ENCODE measurements at places on chromosomes 2 and 18. TPM values are rescaled to one million over a fixed set of nuclear protein-coding genes. Genes with fewer than 3 reads are reported as not detected.

DNA sequence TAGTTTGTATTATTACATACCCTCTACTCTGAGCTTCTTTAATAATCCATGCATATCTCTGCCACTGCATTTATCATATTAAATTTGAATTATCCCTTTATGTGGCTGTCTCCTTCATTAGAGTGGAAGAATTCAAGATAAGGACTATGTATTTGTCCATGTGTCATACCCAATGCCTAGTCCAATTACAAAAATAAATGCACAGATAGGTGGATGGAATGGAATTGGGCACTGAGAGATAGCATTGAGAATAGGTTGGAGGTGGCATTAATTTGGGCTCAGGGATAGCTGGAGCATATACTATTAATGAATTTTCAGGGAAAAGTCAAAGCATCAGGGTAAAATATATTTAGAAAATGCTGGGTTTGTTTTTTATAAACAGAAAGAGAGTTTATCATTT, 893.2 kb downstream of the EPHA4 start:
- DNase-seq = no peak

GRCh38 chr2:238138331-238139195, at the start of gene KLHL30:
KLHL30 (plus strand) TSS chr2:238138668; CDS start chr2:238140755, 2,087 bp downstream.
- no peak for DNase-seq

DNA sequence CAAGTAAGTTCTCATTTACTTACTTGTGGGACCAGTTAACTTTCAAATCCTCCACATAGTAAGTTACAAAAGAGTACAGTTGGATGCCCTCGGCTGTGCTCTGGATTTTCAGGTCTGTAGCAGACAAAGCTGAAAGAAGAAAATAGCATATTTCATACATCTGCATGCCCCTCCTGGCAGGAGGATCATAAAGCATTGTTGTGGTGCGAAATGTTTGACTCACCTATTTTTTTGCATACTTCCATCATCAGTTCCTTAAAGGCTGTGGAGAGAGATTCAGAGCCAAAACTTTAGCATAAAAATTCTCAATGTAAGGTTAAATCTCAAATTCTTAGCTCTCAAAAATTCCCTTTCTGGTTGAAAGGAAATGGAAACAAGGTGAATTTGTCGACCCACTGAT, 70.8 kb upstream of the LPIN2 start:
- DNase-seq = no peak

DNA sequence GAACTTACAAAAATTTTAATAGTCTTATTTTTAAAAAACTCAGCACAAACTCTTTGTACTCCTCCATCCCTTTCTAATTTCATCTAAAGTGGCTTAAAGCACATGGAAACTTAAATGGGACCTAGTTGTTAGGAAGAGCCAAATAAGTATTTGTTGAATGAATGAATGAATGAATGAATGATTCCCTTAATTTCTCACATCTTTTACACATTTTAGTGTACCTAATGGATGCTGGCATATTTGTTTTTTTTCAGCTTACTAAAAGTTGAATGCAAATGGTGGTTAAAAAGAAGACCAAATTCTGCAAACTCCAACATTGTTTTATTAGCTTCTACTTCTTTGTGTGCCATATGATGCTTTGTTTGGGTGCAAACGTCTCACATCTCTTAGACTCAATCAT, 89.6 kb downstream of the KYNU start:
- DNase-seq = no peak

- DNase-seq = no peak
Observed at GRCh38 chr2:219967247-219968245, 340.1 kb downstream of the SLC4A3 start.

DNA sequence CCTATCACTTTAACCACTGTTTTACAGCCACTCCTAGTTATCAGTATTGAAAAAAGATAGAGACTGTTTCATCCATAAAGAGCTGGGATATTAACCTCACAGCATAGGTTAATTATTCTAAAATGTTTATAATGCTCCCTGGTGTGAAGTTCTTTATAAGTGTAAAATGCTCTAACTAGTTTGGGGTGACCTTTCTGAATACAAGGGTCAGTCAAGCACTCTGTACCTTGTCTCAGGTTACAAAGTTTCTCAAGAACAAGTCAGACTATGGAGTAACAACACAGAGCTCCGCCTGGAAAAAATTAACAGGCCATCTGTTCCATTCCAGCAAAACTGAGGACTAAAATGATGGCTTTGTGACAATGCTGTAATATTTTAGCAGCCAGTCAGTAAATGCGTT, 107.4 kb downstream of the NOL4 start:
- no peak for DNase-seq

DNA sequence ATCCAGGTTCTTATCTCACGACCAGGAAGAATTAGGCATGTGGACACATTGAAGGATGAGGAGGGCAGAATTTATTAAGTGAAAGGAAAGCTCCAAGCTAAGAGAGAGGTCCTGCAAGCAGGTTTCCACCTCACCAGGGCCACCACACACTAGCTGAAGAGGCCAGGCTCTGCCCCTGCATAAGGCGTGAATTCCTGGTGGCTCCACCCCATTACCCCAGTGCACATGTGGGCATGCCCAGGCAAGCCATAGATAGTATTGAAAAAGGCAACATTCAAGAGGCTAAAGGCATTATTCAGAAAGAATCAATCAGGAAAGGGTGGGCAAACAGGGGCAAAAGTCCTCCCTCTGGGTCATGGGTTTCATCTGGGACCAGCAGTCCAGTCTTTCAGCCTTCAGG, 30.9 kb upstream of the GRP start:
- no peak for DNase-seq

GRCh38 chr18:37634516-37634915, 68.9 kb upstream of the CELF4 start:
- no peak for DNase-seq

The SLC19A3 gene
- total RNA-seq = 349 TPM

The MC2R gene
- total RNA-seq = not detected

The IMP4 gene
- 104 TPM for total RNA-seq

The RHBDD1 gene
- 31.9 TPM for total RNA-seq

The GRB14 gene
- total RNA-seq = 21.7 TPM

Data from mesenteric fat pad (tissue), 1 donor.